Cerebellar nuclear complex (tissue), 1 donor: ENCODE measurements at places on chromosomes 12 and 14.
A peak's percentile ranks its signal among the peaks of the same experiment; 100 is the strongest.

DNA sequence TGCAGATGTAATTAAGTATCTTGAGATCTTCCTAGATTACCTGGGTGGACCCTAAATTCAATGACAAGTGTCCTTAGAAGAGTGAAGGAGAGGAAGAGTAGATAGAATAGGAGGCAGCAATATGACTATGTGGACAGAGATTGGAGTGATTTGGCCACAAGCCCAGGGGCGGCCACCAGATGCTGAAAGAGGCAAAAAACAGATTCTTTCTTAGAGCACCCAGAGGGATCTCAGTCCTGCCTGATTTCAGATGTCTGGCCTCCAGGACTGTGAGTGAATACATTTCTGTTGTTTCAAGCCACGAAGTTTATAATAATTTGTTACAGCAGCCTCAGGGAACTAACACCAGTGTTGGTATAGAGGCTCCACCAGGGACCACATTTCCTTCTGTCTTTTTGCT lies 67.3 kb downstream of the DACT1 start:
- no peak for DNase-seq

DNA sequence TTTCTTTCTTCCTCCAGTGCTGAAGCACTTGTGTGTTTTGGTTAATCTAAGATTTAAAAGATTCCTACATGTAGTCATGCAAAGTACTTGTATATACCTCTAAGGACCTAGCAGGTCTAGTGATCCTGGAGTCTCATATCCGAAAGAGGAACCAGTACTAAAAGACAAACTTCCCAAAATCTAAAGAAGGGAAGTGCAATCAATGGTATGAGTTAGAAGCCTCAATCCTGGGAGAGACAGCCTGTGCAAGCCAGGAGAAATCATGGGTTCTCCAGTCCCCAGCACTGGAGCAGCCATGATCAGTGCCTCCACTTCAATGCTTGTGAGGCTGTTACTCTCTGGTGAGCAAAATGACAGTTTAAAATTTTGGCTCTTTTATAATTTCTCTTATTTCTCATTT lies 277.4 kb downstream of the DAD1 start:
- DNase-seq, result no peak

- no peak for DNase-seq
Observed at GRCh38 chr12:119710374-119710964, 42.5 kb downstream of the PRKAB1 start.

GRCh38 chr14:75497191-75497590 lies 25.1 kb upstream of the BATF start:
- DNase-seq, result no peak

GRCh38 chr14:81767266-81767995 lies 233.8 kb upstream of the SEL1L start:
- no peak for DNase-seq

GRCh38 chr12:13084898-13085640 lies 18.4 kb downstream of the GSG1 start:
- no peak for DNase-seq

DNA sequence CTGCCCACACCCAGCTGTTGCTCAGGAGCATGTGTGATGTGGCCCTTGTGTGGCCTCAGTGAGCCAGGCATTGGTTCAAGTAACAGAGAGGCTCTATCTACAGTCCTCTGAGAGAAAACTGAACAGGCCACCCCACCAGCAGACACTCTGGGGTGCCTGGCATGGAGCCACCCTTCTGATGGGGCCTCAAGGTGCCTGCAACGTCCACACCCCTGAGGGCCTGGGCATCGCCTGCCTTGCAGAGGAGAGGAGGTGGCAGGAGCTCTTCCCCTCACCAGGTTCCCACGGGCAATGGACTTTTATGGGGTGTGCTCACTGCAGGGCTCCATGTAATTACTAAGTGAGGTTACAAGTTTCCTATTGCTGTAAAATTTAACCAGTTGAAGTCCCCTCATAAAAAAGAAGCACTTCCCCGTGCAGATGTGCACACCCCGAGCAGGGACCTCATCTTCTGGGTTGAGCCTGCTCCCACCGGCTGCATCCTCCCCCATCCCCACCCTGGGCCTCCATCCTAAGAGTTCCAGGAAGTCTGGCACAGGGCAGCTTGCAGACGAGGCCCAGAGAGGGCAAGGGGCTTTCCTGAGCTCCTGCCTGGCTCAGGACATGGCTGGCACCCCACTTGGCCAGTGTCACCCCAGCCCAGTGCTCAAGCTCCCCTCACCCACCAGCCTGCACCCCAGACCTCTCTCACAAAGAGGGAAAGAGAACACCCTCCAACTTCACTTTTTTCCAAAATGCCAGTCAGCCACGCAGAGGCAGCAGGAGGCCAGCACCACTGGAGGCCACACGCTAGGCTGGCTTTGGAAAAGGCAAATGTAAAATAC lies 270.4 kb upstream of the RTL1 start:
- no peak for DNase-seq

DNA sequence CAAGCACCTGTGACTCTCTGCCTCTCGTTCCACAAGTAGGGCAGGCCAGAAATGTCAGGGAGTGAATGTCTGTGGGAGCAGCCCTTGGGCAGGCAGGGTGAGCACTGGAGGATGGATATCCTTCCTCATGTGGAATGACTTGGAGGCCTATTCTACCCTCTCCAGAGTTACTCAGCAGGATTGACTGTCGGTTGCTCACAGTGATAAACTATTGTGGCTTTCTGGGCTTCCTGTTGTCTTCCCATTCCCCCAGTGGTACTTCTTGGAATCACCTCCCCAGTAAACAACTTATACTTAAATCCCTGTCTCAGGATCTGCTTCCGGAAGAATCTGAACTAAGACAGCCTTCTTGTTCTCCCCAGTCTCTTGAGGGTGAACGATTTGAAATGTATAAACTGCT lies 79.6 kb upstream of the MANSC4 start:
- no peak for DNase-seq

GRCh38 chr12:121580959-121581685 lies at the start of gene KDM2B:
KDM2B (minus strand) TSS chr12:121581023; CDS start chr12:121580911, 112 bp downstream.
- peak; percentile 37 for DNase-seq

DNA sequence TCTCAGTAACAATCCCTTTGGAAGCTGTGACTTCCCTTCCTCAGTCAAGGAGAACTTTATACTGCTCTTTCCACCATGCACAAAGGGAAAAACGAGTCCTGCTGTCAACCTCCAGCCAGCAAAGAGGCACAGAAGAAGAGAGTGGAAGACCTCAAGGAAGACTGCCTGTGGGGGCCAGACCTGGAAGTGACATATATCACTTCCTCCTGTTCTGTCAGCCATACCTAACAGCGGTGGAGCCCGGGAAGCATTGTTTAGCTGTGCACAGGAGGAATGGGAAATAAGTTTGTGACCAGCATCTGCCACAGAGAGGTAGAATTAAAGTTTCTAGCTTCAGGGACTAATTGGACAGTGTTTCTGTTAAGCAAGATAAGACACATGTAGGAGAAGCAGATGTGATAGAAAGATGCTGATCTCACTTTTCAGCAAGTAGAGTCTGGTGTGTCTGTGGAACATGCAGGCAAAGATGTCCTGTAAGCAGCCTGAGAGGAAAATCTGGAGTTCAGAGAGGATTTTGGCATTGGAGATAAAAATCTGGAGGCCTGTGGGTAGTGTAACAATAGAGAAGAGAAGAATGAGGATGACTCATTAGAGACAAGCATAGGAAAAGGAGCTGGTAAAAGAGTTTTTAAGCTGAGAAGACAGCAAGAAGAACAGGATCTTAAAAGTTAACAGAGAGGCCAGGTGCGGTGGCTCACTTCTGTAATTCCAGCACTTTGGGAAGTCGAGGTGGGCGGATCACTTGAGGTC lies 141.6 kb upstream of the CPSF6 start:
- DNase-seq, result no peak

GRCh38 chr14:91367173-91368171 lies 50.1 kb downstream of the CCDC88C start:
- DNase-seq, result no peak

GRCh38 chr12:131555197-131555846 lies 155.6 kb upstream of the SFSWAP start:
- no peak for DNase-seq

DNA sequence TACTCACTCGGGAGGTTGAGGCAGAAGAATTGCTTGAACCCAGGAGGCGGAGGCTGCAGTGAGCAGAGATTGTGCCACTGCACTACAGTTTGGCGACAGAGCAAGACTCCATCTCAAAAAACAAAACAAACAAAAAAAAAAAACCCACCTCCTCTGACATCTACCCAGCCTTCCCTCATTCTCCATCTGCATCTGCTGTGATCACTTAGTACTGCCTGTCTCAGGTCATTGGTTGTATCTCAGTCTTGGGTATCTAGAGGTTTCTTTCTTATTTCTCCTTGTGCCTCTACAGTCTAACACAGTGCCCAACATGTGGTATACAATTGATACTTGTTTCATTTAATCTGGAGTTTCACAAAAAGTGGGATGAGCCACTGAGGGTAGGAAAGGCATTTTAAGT lies 5.3 kb downstream of the LTBP2 start:
- no peak for DNase-seq

GRCh38 chr14:59215322-59215721 lies 26.9 kb downstream of the DAAM1 start:
- DNase-seq, result no peak

DNA sequence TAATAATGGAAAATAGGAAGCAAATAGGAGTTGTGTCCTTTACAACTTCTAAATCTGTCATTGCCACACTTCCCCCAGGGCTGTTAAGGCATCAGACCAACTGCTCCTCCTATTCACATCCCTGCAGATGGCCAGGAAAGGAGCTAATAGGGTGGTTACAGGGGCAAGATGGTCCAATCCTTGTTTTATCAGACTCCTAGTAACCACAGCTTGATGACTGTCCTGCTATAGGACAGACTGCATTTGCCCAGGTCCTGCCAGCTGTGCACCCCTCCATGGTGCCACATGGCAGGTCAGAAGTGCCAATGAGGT lies 10.9 kb upstream of the KRT2 start:
- no peak for DNase-seq

DNA sequence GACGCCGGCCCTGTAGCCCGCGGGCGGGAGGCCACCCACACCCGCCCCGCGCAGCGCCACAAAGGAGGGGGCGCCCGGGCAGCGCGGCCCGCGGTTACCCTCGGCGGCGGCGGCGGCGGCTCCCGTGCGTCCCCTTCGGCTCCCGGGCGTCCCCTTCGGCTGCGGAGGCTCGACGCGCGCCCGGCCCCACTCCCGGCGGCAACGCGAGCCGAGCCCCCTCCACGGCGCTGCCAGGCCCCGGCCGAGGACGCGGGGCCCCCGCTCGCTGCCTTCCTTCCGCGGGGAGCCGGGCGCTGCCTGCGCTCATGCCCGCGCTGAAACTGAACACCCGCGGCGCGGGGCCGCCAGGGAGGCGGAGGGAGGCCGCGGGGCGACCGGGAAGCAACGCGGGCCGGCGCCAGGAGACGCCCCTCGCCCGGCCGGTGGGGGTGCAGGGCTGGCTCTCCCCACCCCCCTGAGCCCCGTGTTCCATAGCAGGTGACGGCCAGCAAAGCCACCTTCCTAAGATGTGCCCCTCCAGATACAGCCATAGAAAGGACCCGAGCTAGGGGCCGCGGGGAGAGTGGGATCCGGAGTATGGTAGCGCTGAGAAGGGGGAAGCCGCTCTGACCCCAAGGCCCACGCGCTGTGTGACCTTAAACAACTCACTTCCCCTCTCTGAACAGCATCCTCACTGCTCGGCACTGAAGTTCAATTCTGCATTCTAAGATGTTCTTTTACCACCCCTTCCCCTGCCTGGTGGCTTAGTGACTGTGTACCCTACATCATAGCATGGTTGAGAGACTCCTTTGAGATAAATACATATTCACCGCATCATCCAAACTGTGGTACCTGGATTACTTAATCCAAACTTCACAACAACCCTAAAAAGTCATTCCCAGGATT lies 42.8 kb downstream of the KDM2B start:
- no peak for DNase-seq

DNA sequence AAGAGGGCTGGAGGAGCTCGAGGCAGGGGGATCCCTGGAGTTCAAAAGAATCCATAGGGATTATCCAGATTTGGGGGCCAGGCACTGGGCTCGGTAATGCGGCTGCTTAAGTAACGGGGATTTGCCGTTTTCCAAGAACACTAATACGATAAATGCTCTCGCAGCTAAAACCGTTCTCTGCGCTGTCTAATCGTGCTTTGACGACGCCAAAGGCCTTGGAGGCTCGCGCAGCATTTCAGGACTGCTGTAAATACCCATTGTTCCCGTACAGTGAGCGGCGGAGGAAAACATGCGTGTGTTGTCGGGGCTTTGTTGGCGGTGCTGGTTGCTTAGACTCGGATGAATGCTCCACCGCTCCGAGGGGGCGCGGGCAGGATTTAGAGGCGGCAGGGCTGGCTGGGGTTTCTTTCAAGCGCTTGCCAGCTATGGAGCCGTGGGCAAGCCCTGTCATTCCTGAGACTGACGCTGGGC lies 26.2 kb downstream of the DIO3 start:
- DNase-seq, result no peak

DNA sequence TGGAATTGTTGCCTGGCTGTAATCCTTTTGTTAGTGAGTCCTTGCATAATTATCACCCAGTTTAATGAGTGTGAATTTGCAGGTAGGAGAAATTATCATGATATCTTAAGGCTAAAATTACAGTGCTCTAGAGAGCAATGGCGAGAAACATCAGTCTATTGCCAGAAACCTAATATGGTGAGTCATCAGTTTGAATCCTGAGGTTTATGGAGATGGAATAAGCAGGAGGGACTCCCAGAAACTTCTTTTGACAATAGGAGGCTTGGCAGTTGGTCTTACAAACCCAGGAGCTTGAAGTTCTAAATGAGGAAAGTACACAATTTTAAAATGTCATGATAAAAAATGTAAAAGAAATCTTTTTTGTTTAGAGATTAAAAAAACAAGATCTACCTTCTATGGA lies 31.5 kb upstream of the CRADD start:
- DNase-seq, result no peak

- no peak for DNase-seq
Observed at GRCh38 chr12:27449026-27449425, 2.5 kb downstream of the SMCO2 start.

- no peak for DNase-seq
Observed at GRCh38 chr14:98018628-98019027, 1221.4 kb downstream of the VRK1 start.

GRCh38 chr12:113109872-113110599 lies 25.5 kb downstream of the RASAL1 start:
- no peak for DNase-seq

- DNase-seq, result peak; percentile 75
Observed at GRCh38 chr12:93266-94005, 26.9 kb downstream of the IQSEC3 start.

GRCh38 chr12:80655751-80656150 lies 51.7 kb upstream of the MYF6 start:
- DNase-seq, result no peak

DNA sequence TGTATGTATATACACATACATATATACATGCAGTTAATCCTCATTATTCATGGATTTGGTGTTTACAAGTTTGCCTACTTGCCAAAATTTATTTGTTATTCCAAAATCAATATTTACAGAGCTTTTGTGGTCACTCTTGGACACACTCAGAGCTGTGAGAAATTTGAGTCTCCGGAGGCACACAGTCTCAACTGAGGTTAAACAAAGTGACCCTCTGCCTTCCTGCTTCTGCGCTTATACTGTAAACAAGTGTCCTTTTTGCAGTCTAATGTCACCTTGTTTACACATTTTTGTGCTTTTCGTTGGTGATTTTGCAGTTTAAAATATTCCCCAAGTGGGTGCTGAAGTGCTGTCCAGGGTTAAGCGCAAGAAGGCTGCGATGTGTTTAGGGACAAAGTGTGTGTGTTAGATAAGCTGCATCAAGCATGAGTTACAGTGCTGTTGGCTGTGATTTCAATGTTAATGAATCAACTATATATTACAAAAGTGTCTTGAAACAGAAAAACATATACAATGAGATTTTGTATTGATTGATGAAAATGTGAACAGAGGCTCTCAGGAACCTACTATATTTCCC lies 13.1 kb upstream of the LTA4H start:
- DNase-seq, result no peak
